ENCODE measurements at places on chromosomes 5 and 9.

- DNase-seq, result no peak
Observed at GRCh38 chr5:145984072-145984471, 47.7 kb downstream of the SH3RF2 start.

- no peak for DNase-seq
Observed at GRCh38 chr5:42590566-42590965, 166.1 kb upstream of the CCDC152 start.

DNA sequence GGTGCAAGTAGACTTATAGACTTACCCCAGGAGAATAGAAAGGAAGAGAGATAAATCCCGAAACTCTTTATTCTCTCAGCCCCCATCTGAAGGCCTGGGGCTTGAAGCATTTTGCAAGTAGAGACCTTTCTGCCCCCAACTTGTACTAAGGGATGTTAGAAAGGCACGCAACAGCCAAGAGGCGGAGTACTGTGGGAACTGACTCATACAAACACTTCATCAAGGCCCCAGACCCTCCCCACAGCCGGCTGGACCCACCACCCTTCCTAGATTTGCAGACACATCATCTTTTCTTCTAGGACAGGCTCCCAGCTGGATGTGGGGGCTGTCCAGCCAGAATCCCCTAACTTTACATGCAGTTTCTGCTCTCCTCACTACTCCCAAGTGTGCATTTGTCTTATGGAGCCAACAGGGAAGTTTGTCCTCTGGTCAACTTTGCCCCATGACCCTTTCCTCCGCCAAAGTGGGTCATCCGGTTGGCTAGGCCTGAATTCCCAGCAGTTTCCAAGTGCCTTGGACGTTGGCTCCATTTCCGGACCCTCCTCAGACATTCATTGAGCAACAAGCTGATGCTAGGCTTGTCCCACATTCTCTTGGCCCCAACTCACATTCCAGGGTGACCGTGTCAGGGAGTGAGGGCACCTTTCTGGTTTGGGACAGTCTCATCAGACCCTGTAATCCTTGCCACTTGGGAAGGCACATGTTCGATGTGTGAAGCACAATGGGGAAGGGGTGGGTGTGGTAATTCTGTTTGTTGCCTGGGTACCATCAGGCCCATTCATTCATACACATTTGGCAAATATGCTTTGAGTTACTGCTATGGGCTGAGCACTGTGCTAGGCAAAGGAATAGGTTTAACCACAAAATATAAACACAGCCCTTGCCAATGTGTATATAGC, 64.6 kb downstream of the ABLIM3 start:
- DNase-seq, result peak; percentile 22

DNA sequence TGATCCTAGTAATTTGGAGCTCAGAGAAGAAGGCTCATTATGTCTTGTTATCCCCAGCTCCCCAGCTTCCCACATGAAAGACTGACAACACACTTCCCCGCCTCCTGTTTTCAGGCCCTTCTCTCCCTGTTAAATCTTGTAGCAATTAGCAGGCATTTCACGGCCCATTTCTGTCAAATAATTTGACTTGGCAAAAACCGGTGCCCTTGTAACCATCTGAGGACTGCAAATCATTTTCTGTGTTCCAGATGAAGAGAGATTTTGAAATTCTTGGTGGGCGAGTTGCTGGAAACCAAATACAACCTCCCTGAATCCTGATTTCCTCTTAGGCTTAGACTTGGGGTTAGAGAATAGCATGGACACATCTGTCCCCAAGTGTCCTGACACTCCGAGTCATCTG, 109.7 kb downstream of the MSX2 start:
- no peak for DNase-seq

- no peak for DNase-seq
Observed at GRCh38 chr9:121663591-121663990, 12.2 kb downstream of the DAB2IP start.

- DNase-seq, result no peak
Observed at GRCh38 chr9:118455788-118456187, 751.6 kb downstream of the TLR4 start.

- DNase-seq, result no peak
Observed at GRCh38 chr5:102324714-102325113, 28.6 kb upstream of the SLCO4C1 start.

DNA sequence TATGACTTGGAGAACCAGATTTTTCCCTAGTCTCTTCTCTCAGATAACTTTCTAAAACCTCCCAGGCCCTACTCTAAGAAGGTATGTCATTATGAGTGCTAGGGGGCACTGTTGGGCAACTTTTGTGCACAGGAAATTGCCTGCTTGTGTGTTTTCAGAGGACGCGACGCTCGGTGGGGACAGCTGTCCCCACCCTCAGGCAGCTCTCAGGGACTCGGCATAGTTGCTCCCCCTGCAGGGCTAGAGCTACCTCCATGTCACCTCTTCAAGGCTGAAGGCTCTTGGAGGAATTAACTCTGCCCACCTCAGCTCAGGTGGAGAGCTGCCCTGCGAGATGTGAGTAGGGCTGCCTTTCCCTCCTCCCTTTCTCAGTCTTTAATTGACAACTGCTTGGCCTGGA, 10.2 kb upstream of the TIFAB start:
- DNase-seq, result peak; percentile 44
